Activated CD8-positive, alpha-beta T cell treated with anti-CD3 and anti-CD28 coated beads, Interleukin-2, amount 10 ng/mL, durations not matched to agents 7 days and 5 days (primary cell): ENCODE measurements at places on chromosomes 12 and 14. TPM values are rescaled to one million over a fixed set of nuclear protein-coding genes. Genes with fewer than 3 reads are reported as not detected.

Gene RTN1
- not detected for total RNA-seq

Gene PLCZ1
- total RNA-seq, result not detected

Gene PPM1H
- total RNA-seq, result not detected

Gene VWF
- total RNA-seq, result not detected

Gene RHEBL1
- 9.9 TPM for total RNA-seq

DNA sequence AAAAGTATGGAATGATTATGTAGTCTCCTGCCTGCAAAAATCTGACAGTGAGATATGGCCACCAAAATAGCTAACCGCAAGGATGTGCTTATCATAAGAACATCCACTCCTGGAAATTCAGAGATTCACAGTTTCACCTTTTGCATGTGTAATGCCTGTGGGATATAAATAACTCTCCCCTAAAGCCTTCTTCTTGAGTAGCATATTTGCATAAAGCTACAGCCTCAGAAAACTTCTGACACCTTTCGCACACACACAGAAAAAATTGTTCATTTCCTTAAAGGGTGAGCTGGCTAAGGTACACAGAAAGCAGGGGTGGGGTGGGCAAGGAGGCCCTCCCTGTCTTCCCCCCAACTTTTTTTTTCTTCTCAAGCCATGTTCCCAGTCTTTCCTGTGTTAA, 3.1 kb upstream of the IGF1 start:
- no peak for DNase-seq
- no peaks in the 10 kb centered on the region for H3K27me3 ChIP-seq
- H3K4me3 ChIP-seq, result no peak overlapping the region

- H3K4me3 ChIP-seq, result peak overlapping the region; percentile 69
- peaks cover 13% of the 10 kb centered on the region for H3K4me1 ChIP-seq
- H3K36me3 ChIP-seq, result no peaks in the 10 kb centered on the region
- no peak overlapping the region for H3K27ac ChIP-seq
- H3K27me3 ChIP-seq, result peaks cover 26% of the 10 kb centered on the region
Measured at GRCh38 chr12:65741656-65742017, 82.6 kb upstream of the HMGA2 start.

GRCh38 chr12:75881920-75882319, 149.7 kb downstream of the PHLDA1 start:
- H3K4me1 ChIP-seq, result no peaks in the 10 kb centered on the region
- no peaks in the 10 kb centered on the region for H3K36me3 ChIP-seq
- H3K4me3 ChIP-seq, result no peak overlapping the region
- no peak overlapping the region for H3K27ac ChIP-seq
- peaks cover 47% of the 10 kb centered on the region for H3K27me3 ChIP-seq
